ENCODE measurements at places on chromosomes 3 and 15.

GRCh38 chr3:111800472-111800871 lies 58.6 kb upstream of the PHLDB2 start:
- no peak for DNase-seq

- DNase-seq: no peak
Observed at GRCh38 chr3:15428539-15428938, 1.1 kb downstream of the EAF1 start.

GRCh38 chr15:66899555-66900350 lies 165.6 kb upstream of the SMAD3 start:
- no peak for DNase-seq

DNA sequence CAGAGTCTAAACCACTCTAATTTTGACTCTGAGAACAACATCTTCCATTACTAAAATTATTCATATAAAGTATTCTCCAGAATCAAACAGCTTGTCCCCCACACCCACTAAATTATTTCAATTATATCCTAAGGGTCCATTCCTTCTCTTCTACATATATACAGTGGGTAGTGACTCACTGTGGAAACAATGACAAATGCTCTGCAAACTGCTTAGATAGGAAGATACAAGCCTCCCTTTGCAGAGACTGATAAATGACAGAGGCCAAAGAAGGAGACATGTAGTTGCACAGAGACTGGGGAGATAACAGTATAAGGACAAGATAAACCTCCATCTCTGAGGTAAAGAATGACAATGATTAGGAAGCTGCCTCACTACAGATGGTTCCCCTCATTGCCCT lies 1087.4 kb downstream of the AGBL1 start:
- no peak for DNase-seq

DNA sequence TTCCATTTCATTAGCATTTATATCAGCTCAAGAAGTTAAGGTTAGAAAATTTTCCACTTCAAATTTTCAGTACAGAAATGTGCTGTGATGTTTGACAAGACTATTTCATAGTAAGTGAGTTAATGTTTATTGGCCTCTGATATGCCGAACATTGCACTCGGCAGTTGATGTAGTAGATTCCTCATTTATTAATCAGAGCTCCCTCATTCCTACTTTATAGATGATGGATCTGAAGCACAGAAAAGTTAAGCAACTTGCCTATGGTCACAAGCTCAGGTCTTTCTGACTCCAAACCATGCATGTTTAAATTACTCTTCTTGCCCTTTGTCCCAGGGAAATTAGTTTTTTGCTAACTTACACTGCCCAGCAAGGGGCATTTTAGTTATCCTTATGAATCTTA lies 92.0 kb downstream of the ATG7 start:
- no peak for DNase-seq

GRCh38 chr3:193502871-193503270 lies 51.8 kb downstream of the ATP13A4 start:
- no peak for DNase-seq

GRCh38 chr3:98711426-98711825 lies 51.7 kb upstream of the ST3GAL6 start:
- DNase-seq: no peak

DNA sequence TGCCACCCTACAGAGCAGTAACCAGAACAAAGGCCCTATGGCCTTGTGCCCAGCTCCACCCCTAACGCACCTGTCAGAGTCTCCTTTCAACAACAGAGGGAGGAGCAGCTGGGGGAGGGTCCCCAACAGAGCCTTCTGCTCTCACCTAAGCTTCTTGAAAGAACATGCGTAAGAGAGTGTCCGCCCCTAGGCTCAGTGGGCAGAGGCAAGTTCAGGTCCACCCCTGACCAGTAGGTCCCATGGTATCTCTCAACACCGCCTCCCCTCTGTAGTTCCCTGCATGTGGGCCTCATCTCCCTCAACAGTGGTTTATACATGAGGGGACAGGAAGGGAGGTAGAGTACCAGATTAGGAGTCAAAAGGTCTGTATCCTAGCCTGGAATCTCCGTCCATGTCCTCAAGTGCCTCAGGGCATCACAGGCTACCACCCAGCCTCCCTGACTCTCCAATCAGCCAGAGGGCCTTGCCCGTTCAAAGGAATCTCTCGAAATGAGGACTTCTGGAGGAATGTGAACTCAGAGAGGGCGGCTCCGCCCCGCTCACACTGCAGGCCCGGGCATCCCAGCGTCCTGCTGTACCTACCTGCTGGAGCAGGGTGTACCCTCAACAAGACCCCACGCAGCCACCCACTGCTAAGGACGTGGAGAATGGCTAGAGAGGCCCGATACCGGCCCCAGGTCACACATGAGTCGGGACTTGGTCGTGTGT lies 680 bp downstream of the POC1A start:
- DNase-seq: no peak

Measured in activated CD8-positive, alpha-beta memory T cell treated with anti-CD3 and anti-CD28 coated beads for 1 hour (primary cell).